H9 (cell line): ENCODE measurements at places on chromosomes 7 and 10. TPM values are rescaled to one million over a fixed set of nuclear protein-coding genes. Genes with fewer than 3 reads are reported as not detected.

GRCh38 chr10:110994406-110995086 lies 75.1 kb downstream of the SHOC2 start:
- no peaks in the 10 kb centered on the region; the same call in 1 of the 2 replicates for H3K27me3 ChIP-seq
- H3K36me3 ChIP-seq = peaks cover 9% of the 10 kb centered on the region
- no peaks in the 10 kb centered on the region for H3K4me1 ChIP-seq

- no peak overlapping the region for H3K27ac ChIP-seq
- H3K4me1 ChIP-seq = no peaks in the 10 kb centered on the region
- no peaks in the 10 kb centered on the region for H3K36me3 ChIP-seq
- no peak overlapping the region for H3K4me3 ChIP-seq
These were observed 100.4 kb upstream of the DNAJC1 start for GRCh38 chr10:22103701-22104470.

DNA sequence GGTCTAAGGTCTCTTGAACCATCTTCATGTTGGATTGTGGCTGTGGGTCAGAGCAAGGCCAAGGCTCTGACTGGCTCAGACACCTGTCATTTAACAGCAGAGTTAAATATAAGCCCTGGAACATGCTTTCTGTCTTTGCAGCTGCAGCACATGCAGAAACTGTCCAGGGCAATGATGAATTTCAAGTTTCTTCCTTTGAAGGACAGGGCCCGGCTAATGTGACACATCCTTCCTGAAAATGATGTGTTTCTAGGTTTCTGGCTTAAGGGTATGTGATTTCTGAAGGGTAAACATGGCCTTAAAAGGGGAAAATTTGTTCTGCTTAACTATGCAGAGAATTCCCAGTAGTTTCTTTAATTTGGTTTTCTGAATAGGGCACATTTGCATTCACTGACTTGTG lies 34.0 kb upstream of the SLC35B4 start:
- H3K4me3 ChIP-seq = no peak overlapping the region
- no peak for DNase-seq
- H3K27me3 ChIP-seq = no peaks in the 10 kb centered on the region
- peaks cover 3% of the 10 kb centered on the region; the same call in 1 of the 2 replicates for H3K4me1 ChIP-seq
- H3K27ac ChIP-seq = no peak overlapping the region

DNA sequence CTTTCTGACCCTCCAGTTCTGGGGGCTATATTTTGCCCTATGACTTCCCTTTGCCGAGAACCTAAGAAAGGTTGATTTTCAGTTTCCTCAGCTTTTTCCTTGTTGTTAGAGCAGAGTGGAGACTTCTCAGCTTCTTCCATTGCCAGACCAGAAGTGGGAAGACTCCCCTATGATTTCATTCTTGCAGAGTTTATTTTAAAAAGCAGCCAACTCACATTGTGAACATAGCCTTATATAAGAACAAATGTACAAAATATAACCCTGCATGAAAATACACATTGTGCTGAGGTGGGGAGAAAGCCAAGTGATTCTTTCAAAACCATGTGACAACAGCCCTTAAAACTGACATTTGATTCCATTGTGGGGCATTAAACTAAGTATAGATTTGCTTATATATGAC lies 33.8 kb upstream of the FZD8 start:
- no peak overlapping the region for H3K4me3 ChIP-seq
- no peak for DNase-seq
- no peak overlapping the region for H3K27ac ChIP-seq
- no peaks in the 10 kb centered on the region for H3K4me1 ChIP-seq

GRCh38 chr7:28998105-28998504 lies 40.0 kb upstream of the TRIL start:
- H3K27me3 ChIP-seq = no peaks in the 10 kb centered on the region
- DNase-seq = no peak
- no peak overlapping the region for H3K27ac ChIP-seq
- H3K4me3 ChIP-seq = no peak overlapping the region

DNA sequence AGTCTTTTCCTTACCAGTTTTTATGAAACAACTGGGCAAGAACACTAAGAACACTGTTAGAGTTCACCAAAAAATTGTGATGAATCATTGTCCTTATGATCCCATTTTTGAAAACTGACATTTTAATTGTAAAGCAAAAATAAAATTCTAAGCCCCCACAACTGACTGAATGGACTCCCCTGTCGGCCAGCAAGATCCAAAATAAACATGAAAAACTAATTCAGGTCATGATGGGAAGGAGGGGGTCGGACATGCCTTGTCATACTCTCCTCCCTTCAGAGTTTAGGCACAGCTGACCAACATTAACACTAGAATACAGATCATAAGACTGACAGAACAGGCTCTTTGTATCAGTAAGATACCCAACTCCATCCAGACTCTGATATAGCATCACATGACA lies 2.0 kb upstream of the RBAK start:
- H3K27me3 ChIP-seq = no peaks in the 10 kb centered on the region
- H3K4me3 ChIP-seq = 0 out of 3 replicates have a peak overlapping the region, but pooled peaks have one; percentile 19
- peaks cover 13% of the 10 kb centered on the region for H3K36me3 ChIP-seq
- no peak overlapping the region for H3K27ac ChIP-seq
- no peak for DNase-seq

- H3K4me3 ChIP-seq = peak overlapping the region; percentile 96
- H3K27me3 ChIP-seq = no peaks in the 10 kb centered on the region
- H3K4me1 ChIP-seq = no peaks in the 10 kb centered on the region
- H3K36me3 ChIP-seq = peaks cover 33% of the 10 kb centered on the region
These were observed 472 bp downstream of the PDAP1 start for GRCh38 chr7:99407872-99408378.

GRCh38 chr7:48748081-48748833 lies 176.1 kb upstream of the CDC14C start:
- H3K27me3 ChIP-seq = no peaks in the 10 kb centered on the region
- no peaks in the 10 kb centered on the region for H3K4me1 ChIP-seq
- no peak overlapping the region for H3K27ac ChIP-seq

- H3K4me3 ChIP-seq = no peak overlapping the region
- H3K36me3 ChIP-seq = no peaks in the 10 kb centered on the region
- no peak overlapping the region for H3K27ac ChIP-seq
- H3K4me1 ChIP-seq = no peaks in the 10 kb centered on the region
These were observed 18.1 kb upstream of the LIPK start for GRCh38 chr10:88687853-88688467.

DNA sequence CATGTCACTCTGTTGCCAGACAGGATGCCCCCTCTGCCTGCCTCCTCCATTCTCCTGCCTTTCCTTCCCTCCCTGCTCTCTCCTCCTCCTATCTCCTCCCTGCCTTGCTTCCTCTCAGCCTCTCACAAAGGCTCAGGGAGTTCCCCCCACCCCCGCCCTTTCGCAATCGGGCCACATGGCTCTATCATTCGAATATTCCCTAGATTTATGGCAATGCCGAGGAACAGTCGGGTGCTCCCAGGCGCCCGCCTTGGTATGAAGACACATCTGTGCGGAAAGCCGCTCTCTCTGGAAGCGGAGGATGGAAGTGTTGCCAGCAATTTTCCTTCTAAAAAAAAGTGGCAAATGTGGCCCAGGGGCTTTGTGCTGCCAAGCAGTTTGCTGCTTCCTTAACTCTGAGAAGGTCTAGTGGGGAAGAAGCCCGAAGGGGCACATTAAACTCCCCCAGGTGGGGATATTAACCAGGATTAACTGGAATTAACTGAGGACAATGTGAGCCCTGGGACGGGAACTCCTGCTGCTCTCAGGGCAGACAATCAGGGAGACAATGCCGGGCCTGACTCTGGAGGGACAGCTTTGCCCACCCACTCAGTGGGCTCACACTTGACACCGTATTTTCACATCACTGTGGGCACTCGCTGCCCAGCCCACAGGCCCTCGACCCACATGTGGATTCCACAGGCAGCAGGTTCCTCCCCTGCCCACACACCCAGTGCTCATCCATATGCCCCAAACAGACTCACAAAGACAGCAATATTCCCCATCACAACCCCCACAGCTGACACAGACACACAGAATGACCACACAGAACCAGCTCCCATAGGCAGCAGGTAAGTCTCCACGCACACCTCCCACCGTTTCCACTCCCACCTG lies 88.4 kb upstream of the SMNDC1 start:
- peaks cover 6% of the 10 kb centered on the region; the same call in 1 of the 2 replicates for H3K4me1 ChIP-seq
- H3K27me3 ChIP-seq = no peaks in the 10 kb centered on the region

Gene KRIT1
- total RNA-seq = 34.9 and 38.1 TPM in 2 replicates
